T-helper 2 cell treated with Interferon-gamma antibody and Interleukin-4, amounts not matched to agents 5 μg/mL and 100 μg/mL, for 36 hours (primary cell): ENCODE measurements at places on chromosomes 3 and 15.

GRCh38 chr3:149971403-149972075, 844 bp upstream of the PFN2 start:
- peak; percentile 16 for DNase-seq

- no peak for DNase-seq
These were observed 286.5 kb downstream of the SQOR start for GRCh38 chr15:45921376-45921775.

DNA sequence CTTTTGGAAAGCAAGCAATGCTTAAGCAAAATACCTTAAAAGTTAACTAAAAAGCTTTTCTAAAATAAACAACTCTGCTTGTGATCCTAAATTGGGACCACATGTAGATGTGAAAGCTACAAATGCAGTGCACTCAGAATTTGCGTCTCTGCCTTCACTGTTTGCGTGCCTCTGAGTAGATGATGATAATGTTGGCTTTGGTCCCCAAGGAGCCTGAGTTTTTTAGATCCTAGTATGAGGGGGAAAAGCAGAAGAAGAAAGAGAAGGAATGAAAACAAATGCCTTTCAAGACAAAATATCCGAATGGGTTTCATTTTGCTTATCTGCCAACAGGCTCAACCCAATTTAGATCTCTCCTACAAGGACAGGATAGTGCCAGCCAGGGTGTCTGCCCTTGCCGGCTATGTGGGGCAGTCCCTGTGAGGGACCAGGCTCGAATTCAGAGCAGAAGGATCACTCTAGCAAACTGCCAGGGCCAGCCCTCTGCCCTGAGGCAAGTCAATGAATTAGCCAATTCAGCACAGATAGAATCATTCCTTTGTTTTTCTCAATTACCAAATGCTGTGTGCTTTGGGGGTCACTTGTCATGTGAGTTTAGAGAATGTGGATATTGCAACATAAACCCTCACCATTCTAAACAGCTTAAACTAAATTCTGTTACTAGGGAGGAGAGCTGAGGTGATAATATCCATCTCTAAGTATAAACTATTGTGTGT, 28.5 kb downstream of the SCG5 start:
- DNase-seq, result no peak

DNA sequence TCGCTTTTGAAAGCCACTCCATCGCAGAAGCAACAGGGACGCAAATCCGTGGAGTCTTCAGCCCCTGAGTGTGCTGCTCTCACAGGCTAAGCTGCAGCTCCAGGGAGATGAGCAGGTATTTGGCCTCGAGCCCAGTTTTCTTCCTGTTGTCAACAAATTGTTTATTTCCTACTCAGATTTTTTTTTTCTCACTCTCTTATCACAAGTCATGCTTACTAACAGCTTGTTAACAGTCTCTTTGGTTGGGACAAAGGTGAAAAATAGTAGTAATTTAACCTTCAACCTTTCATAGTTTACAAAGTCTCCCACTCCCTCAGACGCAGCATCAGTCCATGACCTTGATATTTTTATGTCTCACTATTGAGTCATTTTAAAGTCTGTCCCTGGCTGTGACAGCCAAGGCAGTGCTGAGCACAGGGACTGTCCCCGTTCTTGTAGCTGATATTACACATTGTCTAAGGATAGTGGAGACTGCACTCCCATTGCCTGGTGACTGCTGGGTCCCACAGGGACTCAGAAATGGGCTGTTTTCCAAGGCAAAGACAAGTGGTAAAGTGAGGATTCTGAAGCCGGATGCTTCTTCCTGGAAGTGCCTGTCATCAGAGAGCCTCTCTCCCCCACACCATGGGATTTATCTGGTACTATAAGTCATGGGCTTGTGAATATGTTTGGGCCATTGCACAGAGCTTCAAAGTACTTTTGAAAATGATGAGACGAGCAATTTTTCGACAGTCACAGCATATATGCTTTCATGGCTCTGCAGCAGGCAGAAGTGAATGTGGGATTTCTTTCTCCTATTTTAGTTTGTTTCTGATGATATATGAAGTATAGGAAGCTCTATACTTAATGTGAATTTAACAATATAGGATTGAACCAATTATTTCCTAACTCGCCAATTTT, 59.8 kb upstream of the UNC13C start:
- DNase-seq, result no peak

GRCh38 chr3:100781301-100781700, 72.0 kb downstream of the TFG start:
- DNase-seq, result no peak

GRCh38 chr15:80070840-80071239, 11.4 kb downstream of the ZFAND6 start:
- DNase-seq, result no peak

GRCh38 chr15:46523701-46524100, 888.9 kb downstream of the SQOR start:
- DNase-seq, result no peak

DNA sequence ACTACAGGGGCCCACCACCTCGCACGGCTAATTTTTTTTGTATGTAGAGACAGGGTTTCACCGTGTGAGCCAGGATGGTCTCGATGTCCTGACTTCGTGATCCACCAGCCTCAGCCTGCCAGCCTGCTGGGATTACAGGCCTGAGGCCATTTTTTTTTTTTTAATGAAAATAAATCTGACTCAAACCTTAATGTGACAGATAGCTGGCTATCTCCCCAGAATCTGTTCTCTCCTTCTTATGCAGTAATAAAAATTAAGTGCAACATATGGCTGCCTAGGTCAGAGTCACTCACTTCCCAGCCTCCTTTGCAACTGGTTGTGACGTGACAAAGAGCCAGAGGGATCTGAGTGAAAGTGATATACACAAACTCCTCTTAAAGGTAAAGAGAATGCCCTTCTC, 53.0 kb downstream of the ZNF148 start:
- no peak for DNase-seq

DNA sequence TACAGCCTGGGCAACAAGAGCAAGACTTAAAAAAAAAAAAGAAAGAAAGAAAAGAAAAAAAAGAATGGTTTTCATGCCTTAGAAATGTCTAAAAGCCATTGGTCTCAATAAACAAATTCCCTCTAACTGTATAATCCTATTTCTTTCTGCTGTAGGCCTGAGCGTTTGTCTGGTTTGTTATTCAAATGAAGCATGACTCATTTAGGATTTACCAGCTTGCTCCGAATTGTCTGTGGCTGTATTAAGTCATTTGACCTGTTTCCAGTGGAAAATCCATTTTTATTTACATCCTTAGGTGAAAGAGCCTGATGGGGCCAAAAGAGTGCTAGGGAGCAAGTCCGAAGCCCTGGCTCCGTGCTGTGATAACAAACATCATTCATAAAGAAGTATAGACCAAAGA, 73.8 kb downstream of the BDH1 start:
- DNase-seq, result no peak

GRCh38 chr15:101540480-101541239, 51.2 kb upstream of the PCSK6 start:
- DNase-seq, result no peak
